ENCODE measurements at places on chromosomes 6 and 20. TPM values are rescaled to one million over a fixed set of nuclear protein-coding genes. Genes with fewer than 3 reads are reported as not detected.

MAFB gene
- 11.4 TPM for polyA plus RNA-seq

DNA sequence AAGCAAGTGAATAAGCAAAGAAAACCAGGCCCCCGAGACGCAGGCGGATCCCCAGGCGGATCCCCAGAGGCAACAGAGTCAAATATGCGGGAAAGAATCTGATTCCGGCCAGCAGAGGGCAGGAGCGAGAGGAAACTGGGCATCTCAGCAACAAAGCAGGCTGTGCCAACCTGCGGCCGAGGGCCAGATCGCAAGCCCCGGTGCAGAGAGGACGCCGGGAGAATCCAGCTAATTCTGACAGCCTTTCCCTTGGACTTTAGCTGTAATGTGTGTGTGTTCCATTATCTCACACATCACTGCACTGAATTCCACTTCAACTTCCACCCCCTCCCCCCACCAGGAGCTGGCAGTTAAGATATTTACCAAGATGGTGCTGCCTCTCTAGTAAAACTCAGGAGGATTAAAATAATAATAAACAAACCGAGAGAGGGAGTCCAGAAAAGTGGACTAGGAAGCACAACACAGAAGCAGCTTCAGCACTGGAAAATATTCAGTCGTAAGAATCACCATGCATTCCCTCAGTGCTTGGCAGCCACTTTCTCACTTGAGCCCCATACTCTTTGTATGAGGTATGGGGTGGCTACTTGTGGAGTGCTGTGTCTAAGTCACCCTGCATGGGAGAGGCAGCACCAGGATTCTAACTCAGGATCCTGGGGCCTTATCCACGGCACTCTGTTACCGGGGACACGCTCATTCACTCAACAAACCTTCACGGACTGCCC lies 66.2 kb upstream of the SNX9 start:
- DNase-seq = peak; percentile 93

CRISP3 gene
- polyA plus RNA-seq = 0.60 TPM

DNA sequence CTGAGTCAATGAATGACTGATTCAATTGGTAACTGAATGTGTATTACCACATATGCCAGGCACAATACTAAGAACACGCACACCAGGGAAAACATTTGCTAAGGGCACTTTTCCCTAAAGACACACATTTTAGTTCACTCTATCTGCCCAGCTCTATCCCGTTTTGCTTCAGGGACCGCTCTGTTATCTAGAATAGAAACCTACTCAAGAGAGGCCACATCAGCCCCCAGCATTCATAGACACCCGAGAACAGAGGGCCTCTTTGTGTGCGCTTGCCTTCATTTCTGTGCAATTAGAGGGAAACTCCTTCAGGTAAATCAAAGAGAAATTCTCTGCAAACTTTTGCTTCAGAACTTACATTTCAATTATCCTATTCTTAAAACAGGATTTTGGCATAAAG lies 50.3 kb downstream of the DZANK1 start:
- DNase-seq = no peak

LPA gene
- not detected for polyA plus RNA-seq

C20orf202 gene
- not detected for polyA plus RNA-seq

Data from sigmoid colon (tissue), 7 donors.